ENCODE measurements at places on chromosomes 1 and 21.

GRCh38 chr1:10299151-10299550 lies 88.8 kb downstream of the KIF1B start:
- peak; percentile 34 for DNase-seq

GRCh38 chr1:157134442-157134841 lies 3.8 kb downstream of the ETV3 start:
- no peak for DNase-seq

- DNase-seq: no peak
Observed at GRCh38 chr1:239287296-239287695, 99.1 kb upstream of the CHRM3 start.

DNA sequence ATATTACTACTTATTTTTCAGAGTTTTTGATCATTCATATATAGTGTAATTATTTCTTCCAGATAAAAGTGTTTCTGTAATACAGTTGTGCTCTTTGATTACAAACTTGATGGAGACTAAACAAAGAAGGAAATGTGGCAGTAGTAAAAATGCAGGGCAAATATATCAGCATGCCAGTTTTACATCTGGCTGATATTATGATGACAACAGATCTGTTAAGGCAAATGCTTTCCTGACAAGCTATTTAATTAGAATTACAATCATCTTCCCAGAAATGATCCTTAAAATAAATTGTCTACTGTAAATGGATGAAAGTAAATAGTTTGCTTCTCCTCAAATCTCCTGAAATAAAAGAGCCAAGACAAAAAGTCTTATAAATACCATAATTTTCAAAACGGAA lies 1659.8 kb downstream of the BRINP3 start:
- no peak for DNase-seq
